NCI-H1092 treated with DMSO at 0.1 percent for 48 hours (cell line): ENCODE measurements at places on chromosomes 2 and 18.

GRCh38 chr2:23386339-23387220 lies 1.6 kb downstream of the KLHL29 start:
- DNase-seq, result peak; percentile 31

GRCh38 chr2:8412586-8412985 lies 269.3 kb upstream of the ID2 start:
- DNase-seq, result no peak

DNA sequence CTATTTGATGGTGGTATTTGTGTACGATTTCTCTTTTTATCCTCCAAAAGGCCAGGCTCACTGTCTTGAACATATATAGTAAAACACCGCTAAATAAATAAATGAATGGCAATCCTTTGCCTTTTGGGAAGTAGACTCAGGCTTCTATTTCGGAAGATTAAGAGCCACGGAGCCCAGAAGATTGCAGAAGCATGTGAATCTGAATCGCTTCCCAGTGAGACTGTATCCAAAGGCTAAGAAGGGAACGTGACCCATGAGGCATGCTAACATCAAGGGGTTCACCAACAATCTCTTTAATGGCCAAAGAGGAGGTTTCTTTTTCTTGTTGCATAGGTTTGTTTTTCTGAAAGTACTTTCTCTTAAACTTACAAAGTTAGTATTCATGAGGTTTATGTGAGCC lies 70.0 kb upstream of the DNMT3A start:
- no peak for DNase-seq

DNA sequence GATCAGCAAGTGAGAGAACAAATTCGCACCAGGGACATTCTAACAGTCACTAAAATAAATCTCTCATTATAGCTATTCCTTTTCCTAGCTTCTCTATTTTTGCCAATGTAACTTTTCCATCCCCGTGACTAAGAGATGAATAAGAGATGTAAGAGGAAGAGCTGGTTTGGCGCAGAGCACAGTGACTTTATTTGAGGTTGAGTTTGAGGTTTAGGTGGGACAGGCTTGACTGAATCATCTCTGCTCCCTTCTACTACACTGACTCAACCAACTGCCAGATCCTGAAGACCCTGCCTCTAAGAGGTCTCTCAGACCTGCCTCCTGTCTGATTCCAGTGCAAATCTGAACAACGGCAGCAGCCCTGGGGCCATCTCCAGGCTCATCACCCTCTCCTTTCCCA lies 28.0 kb downstream of the RFX8 start:
- no peak for DNase-seq

DNA sequence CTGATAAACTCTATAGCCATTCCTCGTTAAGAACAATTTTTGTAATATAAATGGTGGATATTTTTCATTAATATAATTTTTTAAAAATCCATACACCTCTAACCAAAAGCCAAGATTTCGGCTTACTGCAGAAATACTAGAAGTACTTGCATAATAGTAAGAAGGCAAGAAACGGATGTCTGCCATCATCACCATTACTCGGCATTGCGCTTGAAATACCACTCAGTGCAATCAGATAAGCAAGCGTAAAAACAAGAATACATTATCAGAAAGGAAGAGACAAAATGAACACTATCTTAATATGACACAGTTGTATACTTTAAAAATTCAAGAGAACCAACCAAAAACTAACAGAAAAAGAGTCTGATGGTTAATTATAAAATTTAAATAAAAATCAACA lies 15.2 kb upstream of the BOLA3 start:
- DNase-seq, result no peak

GRCh38 chr18:8988260-8988871 lies 114.1 kb upstream of the NDUFV2 start:
- peak; percentile 42 for DNase-seq
